ENCODE measurements at places on chromosomes 2 and 18. TPM values are rescaled to one million over a fixed set of nuclear protein-coding genes. Genes with fewer than 3 reads are reported as not detected.

- DNase-seq = no peak
Measured at GRCh38 chr18:35010993-35011392, 30.2 kb upstream of the MAPRE2 start.

- no peak for DNase-seq
Measured at GRCh38 chr18:57839942-57840381, 36.8 kb upstream of the ATP8B1 start.

The TEX44 gene
- not detected for total RNA-seq

The RAPGEF4 gene
- total RNA-seq = 5.1 TPM

The PKDCC gene
- total RNA-seq = 4.0 TPM

All from glomerular endothelial cell (primary cell).